ENCODE measurements at places on chromosomes 4 and X.

DNA sequence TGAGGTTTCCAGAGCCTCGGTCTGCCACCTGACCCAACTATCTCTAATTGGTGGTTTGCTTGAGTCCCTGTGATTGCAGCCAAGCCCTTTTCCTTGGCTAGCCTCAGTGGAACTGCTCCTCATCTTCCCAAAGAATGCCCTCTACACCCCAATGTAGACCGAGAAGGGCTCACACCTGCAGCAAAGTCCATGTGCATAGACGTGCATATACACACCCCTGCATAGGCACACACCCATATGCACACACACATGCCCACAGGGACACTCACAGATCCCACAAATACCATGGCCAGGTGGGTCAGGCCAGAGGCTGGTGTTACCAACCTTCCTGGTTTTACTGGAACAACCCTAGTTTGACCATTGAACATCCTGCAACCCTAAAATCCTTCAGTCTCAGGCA is 332 bp downstream of the AWAT2 start:
- DNase-seq: no peak

GRCh38 chrX:130013661-130014060 is 31.2 kb downstream of the BCORL1 start:
- no peak for DNase-seq

DNA sequence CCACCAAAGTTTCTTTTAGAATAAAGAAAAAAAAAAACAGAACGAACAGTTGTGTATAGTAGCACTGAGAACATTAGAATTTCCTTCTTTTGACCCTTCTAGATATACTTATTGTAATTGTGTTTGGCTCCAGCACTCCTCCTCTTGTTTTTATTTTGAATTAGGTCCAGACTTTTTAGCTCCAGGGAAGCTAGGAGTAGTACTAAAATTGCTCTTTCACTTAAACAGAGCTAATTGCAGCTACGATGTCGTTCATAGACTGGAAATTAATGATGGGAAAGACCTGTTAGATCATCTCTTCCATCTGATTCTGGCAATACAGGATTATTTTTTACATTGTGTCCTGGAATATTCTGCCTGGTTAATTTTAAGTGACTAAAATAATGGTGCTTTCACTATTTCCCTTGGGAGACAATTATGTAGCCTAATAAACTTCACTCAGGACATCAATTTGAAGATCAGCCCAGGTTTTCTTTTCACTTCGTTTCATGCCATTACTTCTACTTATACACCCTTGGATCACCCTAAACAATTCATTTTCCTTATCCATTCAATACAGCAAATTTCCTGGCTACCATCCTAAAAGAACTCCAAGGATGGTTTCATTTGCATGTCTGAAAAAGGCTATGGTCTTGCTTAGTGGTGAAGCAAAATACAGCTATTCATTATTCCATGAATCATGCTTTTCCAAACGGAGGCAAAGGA is 480.8 kb upstream of the TECRL start:
- DNase-seq: no peak

DNA sequence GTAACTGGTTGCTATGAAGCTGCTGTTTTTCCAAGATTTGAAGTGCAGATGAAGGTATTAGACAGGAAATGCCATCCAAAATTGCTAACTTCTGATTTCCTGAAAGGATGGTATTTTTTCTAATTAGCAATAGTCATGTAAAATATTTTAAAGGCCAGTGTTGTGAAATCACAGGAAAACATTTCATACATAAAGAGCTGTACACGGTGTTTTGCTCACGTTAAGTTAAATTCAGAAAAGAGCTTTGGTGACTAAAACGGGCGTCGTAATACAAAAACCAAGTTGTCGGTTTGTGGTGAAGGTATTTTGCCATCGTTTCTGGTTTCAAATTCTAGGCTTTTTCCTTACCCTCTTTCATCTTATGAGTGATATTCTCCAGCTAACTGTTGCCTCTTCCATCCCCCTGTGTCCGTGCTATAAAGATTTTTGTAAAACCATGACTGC is 39.8 kb downstream of the AFF1 start:
- DNase-seq: no peak

- no peak for DNase-seq
Measured at GRCh38 chr4:90648311-90648710, 521.1 kb downstream of the CCSER1 start.

DNA sequence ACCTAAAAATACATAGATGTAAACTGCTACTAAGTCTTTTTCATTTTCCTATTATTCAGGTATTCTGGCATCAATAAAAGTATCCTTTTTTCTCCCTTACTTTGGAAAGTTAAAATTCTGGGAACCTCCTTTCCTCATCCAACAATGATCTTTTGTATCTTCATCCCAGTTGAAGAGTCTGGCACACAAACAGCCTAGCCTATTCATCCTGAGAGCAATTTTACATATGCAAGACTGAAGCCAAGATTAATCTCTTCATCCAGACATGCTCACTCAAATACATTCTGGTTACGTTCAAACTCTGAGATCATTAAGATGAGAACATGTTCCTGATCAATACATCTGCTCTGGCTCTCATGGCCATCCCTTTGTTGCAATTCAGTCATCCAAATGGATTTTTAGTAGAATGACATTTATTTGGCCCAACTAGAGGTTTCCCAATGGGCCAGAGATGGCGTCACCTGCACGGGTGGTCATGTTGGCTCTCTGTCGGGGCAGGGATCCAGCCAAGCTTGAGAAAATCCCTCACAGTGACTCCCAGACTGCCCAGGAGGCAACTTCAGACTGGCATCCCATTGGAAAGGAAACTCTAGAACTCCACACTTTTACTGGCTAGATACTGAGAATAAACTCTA is 135.3 kb upstream of the VCX2 start:
- no peak for DNase-seq

DNA sequence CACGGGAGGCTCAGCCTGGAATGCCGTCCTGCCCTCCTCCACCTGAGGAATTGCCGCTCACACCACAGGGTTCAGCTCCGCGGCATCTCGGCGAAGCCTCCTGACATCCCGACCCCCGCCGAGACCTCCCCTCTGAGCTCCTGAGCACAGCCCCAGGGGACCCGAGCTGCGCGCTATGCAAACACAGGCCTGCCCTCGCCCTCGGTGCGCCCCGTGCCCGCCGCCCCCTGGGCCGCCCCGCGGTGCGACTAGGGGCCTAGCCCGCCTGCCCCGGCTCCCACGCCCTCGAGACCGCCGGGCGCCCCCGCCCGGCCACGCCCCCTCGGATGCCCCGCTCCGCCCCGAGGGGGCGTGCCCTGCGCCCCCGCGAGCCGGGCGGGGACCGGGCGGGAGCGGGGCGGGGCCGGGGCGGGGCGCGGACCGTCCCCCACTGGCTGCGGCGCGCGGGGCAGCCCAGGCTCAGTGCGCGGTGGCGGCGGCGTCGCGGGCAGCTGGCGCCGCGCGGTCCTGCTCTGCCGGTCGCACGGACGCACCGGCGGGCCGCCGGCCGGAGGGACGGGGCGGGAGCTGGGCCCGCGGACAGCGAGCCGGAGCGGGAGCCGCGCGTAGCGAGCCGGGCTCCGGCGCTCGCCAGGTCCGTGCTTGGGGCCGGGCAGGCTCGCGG is at the start of gene FGFR3:
Gene FGFR3, plus strand, starts transcription at position 462 of the 664 bp plus-strand sequence. CDS start 642 bp downstream, outside the sequence.
- peak; percentile 28 for DNase-seq

- DNase-seq: no peak
Measured at GRCh38 chr4:107261241-107261874, 225.2 kb upstream of the DKK2 start.

GRCh38 chr4:41433361-41433760 is 104.6 kb upstream of the LIMCH1 start:
- DNase-seq: no peak

- DNase-seq: no peak
Measured at GRCh38 chrX:68880846-68881552, 52.2 kb downstream of the EFNB1 start.
